ENCODE measurements at places on chromosomes 2 and 18.

- DNase-seq = no peak
These were observed 40.8 kb upstream of the PTMA start for GRCh38 chr2:231667496-231667895.

- DNase-seq = no peak
These were observed 164.9 kb downstream of the SMAD7 start for GRCh38 chr18:48785736-48786454.

DNA sequence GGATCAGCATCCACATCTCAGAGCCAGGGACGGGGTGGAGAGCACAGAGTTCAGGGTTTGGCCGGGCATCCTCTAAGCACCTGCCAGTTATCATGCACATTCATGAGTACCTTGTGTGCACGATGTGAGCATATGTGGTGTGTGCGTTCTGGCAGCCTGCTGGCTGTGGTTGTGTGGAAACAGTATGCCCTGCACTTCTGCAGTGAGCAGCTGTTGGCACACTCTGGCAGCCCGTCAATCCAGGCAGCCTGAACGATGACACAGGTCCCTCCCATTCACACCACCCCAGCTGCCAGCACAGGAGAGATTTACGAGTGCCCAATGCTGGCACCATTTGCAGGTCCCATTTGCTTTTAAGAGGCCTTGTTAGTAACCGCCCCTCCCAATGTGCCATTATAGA is 74.2 kb downstream of the CD8B2 start:
- DNase-seq = no peak

DNA sequence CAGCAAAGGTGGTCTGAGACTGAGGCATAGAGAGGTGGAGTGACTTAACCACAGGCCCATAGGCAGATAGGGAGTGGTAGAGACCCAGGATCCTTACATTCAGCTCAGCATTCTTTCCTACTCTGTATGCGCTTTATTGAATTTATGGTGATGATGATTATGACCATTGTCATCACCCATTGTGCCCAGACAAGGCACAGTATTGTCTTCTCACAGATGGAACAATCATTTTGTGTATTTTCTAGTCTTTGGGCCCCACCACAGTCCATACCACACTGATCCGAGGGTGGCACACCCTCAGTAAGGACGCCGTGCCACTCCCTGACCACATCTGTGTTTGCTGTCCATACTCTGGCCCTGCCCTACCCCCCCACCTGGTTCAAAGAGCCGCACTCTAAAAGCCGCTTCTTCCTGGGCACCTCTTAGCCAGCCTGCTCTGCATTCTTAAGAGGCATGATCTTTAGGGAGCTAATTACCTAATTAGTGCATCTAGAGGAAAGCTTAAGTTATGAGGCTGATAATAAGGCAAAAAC is 179.6 kb upstream of the SMAD2 start:
- no peak for DNase-seq

Data from fibroblast of upper back skin (primary cell).